ENCODE measurements at places on chromosomes 11 and 22. TPM values are rescaled to one million over a fixed set of nuclear protein-coding genes. Genes with fewer than 3 reads are reported as not detected.

DNA sequence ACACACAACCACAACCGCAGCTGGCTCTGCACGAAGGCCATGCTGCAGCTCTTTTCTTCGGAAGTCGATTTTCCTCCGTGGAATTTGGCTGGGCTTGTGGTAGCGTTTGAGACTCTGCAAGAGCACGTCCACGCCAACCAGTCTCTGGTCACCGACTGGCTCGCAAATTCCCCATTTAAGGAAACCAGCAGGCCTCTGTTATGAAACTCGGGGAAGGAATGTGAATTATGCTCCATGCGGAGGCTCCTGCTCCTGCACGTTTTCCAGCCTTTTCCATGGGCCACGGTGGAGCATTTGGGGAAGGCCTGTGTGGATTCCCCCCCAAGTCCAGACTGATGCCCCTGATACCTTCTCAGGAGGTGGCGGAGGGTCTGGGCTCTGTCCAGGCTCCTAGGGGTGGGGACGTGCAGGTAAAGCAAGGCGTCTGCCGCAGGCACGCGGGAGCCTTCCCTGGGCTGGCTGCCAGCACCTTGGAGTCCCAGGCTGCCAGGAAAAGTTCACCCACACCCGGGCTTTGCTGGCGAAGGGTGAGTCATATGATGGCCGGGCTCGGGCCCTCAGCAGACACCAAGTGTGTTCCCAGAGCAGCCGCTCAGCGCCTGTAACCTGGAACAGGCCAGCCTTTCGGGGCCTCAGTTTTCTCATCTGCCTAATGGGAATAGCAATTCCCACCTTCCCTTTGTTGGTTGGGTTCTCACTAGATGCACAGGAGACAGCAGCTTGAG is 41.9 kb downstream of the LRP5 start:
- DNase-seq: peak; percentile 97

- DNase-seq: peak; percentile 68
Measured at GRCh38 chr11:95231881-95232605, 1.0 kb upstream of the SESN3 start.

The RIMBP3C gene
- total RNA-seq: 0.63 TPM

DNA sequence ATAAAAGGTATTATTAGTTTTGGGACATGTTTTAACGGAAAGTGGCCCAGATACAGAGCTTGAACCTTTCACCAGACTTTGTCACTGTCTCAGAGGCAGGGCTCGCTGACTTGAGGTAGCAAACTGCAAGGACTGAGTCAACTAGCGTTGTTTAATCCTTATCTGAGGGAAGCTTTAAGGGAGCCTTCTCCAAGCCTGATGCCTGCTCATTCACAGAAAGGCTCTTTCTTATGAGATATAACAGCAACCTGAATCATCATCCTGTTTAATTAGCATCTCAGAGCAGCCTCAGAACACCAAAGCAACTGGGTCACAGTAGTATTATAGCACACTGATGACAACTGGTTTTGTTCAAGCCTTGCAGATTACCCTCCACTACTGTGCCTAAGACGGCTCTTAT is 54.2 kb upstream of the CYP2D6 start:
- DNase-seq: no peak

GRCh38 chr22:45631140-45631840 is 40.3 kb upstream of the ATXN10 start:
- no peak for DNase-seq

- no peak for DNase-seq
Measured at GRCh38 chr11:94879006-94879405, 94.3 kb downstream of the CWC15 start.

DNA sequence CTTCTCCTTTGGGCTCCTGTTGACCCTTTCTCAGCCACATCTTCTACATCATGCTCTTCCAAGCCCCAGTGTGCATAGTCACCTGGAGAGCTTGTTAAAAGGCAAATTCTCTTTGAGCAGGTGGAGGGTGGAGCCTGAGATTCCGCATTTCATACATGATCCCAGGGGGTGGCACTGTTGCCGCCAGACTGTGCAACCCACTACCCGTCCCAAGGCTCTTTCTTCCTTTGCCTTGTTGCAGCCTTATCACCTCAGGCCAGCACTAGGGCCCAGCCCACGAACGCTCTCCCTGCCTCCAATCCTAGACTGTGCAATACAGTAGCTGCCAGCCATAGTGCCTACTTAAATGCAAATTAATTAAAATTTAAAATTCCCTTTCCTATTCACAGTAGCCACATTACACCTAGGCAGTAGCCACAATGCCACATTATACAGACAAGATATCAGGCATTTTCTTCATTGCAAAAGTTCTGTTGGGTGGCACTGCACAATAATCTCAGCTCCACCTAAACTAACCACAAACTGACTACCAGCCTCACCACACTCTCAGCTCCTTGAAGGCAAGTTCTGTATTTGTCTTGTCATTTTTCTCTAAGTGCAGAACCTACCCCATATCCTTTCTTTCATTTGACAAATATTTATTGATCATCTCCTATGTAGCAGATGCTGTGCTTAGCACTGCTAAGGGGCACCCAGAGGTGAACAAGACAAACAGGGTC is 4.6 kb upstream of the KCNJ5 start:
- no peak for DNase-seq

DNA sequence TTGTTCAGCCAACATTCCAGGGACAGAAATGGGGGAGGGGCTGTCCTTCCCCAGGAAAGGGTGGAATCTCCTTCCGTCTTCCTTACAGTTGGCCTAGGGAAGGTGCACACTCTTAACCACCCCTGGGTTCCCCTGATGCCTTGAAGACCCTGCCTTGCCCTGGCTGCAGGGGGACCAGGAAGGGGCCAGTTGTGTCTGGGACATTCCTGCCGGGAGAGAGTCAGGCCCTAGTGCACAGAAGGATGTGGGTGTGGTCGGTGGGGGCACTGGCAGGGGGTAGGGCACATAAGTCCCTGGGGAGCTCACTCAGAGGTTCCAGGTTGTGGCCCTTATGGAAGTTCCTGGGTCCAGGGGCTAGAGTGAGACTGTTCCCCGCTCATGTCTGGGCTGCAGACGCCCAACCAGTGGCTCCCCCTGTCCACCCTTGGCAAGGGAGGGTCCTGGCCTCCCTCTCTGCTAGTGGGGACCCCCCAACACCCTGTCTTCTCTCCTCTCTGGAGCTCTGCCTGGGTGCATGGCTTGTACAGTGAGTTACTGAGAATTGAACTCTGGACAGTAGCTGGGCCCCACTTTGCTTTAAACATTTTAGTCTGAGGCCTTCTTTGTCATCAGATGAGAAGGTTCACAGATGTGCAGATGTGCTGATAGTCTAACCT is 2.0 kb upstream of the APOBEC3A start:
- DNase-seq: no peak

Measured in fibroblast of the aortic adventitia (primary cell).